ENCODE measurements at places on chromosomes 7 and 10. TPM values are rescaled to one million over a fixed set of nuclear protein-coding genes. Genes with fewer than 3 reads are reported as not detected.

Gene AIFM2
- 3.2 TPM for total RNA-seq

Gene WDR86
- not detected for total RNA-seq

Gene SDK1
- 0.27 TPM for total RNA-seq

Gene MNX1
- total RNA-seq = not detected

Gene SFRP4
- 0.27 TPM for total RNA-seq

Gene TUBB8
- total RNA-seq = 0.22 TPM

Gene SFXN3
- 38.7 TPM for total RNA-seq

Gene C10orf105
- total RNA-seq = not detected

Gene RELN
- total RNA-seq = 1.0 TPM

All from M059J (cell line).